ENCODE measurements at places on chromosomes 2 and 18.

DNA sequence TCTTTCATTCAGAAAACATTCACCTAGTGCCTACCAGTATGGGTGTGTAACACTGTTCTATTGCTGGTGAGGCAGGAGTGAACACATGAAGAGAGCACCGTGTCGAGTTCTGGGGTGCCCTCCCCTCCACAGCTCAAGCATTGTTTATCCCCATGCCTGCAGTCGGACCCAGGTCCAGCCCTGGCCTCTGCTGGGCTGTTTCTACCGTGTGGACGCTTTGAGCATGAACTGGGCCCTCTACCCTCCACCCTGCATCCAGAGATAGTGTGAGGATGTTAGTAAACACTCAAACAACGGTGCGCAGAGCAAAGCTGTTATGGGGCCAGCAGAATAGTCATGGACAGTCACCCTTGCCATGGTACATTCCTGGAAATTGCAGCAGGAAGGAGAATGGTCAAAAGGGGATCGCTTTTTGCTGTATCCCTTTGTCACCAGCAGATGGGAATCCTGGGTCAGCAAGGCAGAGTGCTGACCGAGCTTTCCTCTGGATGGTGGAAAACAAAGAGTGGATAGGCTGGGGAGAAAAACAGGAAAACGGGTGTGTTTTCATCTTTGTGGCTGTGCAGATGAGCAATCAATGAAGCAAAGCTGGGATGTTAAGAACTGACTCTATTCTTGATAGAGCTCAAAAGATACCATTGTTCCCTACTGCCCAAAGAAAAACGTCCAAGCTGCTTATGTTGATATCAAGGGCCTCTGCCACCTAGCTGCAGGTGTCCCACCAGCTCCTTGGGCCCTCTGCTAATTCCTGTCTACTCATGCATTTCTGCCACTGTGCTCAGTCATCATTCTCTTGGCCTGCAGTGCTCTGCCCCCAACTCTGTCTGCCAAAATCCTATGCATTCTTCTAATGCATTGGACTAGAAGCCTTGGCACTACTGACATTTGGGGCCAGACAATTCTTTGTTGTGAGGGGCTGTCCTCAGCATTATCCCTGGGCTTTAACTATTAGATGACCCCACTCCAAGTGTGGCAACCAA is 38.7 kb downstream of the REEP1 start:
- peak; percentile 62 for DNase-seq

- DNase-seq = peak; percentile 82
These were observed 800 bp downstream of the IL1RL2 start for GRCh38 chr2:102187496-102188150.

- DNase-seq = no peak
These were observed 26.6 kb upstream of the SPATS2L start for GRCh38 chr2:200279857-200280256.

GRCh38 chr2:121895723-121896571 is 140.5 kb downstream of the TSN start:
- DNase-seq = no peak

Data from DMS53 (cell line).